T-helper 22 cell (primary cell): ENCODE measurements at places on chromosomes 4 and X.

DNA sequence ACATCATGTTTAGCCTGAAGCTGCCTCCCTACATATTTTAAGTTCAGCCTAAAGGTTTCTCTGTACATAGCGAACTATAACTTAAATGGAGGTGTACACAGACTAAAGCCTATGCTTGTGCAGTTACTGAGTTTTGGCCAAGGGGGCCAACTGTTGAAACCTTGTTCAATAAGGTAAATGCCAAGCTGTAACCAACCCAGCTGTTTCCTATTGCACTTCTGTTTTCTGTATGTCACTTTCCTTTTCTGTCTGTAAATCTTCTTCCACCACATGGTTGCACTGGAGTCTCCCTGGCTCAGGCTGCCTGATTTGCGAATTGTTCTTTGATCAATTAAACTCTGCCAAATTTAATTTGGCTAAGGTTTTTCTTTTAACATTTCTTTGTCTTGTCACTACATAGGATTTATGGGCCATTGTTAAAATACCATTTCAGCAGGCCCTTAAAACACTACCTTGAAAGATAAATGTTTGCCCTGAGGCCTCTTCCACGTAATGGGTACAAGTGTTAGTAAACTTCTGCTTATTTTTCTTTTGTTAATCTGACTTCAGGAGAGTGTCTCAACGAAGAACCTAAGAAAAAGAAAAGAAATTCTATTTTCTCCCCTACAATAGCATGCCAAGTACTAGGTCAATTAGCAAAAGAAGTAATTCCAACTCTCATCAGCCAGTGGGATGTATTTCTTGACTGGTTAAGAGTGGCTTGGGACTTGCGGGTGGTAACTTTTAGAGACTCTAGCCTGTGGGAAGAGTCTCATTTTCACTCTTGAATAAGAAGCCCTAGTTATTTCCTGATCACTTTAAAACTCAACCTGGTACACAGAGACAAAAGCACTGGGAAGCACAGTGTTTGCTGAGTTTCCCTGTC lies 45.7 kb upstream of the PRSS12 start:
- no peak for DNase-seq

DNA sequence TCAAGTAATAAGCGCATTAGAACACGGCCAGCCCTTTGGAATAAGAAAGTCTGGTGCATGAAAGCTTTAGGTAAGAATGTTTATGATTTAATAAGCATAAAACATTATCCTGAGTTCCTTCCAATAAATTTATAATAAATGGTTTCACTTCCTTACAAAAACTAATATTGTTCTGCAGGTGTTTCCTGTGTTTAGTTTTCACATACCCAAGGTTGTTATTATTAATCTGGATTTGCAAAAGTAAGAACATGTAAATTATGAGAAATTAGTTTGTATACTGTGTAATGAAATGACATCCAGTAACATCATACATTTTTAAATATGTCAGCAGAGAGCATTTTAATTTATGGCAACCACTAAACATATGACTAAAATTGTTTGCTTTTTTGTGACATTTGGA lies 72.1 kb downstream of the BANK1 start:
- DNase-seq: no peak

DNA sequence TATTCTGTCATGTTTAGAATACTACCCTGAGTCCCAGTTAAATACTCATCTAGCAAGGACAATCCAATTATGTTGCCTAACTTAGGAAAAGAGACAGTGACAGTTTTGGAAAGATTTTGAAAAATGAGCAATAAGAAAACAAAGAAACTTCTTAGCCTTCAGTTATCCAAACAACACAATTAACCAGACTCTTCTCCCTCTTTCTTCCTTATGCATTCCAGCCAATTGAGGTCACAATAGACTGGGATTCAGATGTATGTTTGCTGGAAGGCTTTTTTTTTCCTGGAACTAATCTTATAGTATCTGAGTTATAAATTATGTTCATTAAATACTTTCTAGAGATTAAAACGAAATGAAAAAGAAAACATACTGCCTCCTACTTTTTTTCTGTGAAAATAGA lies 109.6 kb downstream of the GUCY2F start:
- no peak for DNase-seq

- DNase-seq: no peak
Measured at GRCh38 chr4:14568351-14568750, 433.9 kb upstream of the CPEB2 start.

DNA sequence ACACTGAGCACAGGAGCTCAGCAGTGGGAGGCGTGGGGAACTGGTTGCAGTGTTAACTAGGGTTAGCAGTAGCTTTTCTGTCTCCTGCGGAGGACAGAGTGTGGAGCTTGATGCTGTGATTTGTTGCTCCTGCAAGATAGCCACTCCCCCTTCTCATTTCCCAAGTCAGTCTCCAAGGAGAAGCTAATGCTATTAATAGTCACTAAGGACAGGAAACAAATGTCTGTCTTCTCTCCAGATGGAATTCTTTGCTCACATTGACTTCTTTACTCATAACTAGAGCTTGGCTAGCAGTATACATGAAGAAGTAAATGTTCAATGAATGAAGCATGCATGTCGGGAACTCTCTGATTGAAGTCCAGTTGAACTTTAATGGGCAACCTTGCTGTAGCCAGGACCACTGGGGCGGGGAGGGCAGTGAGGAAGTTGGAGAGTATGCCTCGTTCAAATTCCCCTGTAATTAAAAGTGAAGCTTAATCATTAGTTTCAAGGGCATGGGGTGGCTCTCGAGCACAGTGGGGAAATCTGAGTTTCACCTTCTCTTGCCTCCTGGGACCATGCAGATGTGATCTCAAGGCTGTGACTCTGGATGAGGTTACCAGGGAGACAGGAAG lies 156.6 kb upstream of the SCML1 start:
- DNase-seq: no peak

- DNase-seq: no peak
Measured at GRCh38 chr4:7761720-7762119, 177.9 kb downstream of the AFAP1 start.

GRCh38 chr4:121049072-121049599 lies 23.2 kb downstream of the NDNF start:
- DNase-seq: no peak

DNA sequence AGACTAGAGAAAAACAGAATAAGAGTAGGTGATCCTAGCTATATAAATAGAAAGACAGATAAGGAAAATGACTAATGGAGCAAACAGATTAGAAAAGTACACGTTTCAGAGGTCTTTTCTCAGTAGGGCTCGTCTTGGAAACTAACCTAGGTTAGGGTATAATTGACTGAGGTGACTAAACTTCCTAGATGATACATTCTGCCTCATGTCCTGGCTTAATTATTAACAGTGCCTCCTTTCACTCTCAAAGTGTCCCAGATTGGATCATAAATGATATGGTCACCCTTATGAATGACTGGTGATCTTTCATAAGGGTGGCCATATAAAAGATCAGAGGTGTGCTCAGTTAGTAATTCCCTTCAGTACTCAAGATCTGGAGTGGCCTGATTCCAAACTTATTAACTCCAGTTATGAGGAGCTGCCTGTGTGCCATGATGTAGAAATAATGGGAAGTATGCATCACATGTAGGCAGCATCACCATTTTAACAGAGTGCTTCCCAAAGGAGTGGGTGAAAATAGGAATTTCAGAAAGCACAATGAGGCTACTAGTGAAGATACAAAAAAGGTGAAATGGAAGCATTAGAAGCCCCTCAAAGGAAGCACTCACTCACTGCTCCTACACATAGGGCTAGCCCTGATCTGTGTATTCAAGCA lies 14.7 kb upstream of the GRIA3 start:
- no peak for DNase-seq

DNA sequence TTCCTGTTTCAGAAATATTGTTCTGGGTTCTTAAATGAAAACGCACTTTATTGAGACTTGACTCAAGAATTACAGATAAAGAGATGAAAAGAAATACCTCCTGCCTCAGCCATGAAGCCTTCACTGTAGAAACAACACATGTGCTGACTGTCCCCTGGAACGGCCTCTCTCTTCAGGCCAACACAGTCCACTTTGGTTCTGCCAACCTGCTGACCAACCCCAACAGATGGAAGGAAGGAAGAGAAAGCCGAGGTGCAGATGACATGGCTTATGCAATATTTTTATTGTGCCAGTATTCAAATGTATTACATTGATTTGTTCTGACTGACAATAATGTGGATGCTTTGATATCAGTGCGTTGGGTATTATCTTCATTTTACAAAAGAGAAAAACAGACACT lies 171.0 kb downstream of the CPEB2 start:
- DNase-seq: no peak

DNA sequence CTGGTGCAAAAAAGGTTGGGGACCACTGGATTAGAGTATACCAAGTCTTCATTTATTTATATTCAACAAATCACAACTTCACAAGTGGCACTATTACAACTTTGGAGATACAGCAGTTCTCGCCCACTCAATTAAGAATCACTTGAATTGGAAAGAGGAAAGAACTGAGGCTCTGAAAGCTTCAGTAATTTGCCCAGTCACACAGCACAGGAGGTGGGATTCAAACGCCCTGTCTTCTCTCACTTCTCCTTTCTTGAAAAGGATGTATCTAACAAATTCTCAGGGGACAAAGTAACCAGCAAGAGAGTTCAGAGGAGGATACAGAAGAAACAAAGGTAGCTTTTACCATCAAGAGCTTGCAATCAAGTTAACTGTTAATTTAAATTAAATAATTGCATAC lies 12.4 kb downstream of the SMIM14 start:
- no peak for DNase-seq

DNA sequence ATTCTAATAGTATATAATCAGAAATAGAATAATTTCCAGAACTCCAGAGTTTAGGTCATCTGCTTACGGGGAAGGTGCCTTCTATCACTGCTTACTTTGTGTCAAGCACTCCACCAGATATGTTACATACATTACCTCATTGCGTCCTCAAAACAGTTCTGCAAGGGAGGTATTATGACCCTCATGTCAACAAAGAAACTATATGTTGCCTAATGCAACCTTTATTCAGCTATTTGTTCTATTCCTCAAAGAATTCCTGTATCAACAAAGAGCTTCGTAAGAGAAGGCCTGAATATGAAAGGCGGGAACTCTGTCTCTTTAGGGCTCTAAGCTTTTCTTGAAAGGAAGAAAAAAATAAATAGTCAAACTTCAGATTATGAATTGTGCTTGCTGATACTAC lies 114.7 kb downstream of the PDLIM5 start:
- no peak for DNase-seq

- DNase-seq: no peak
Measured at GRCh38 chr4:43846111-43846587, 602.5 kb downstream of the KCTD8 start.
